ENCODE measurements at places on chromosomes 2 and 18. TPM values are rescaled to one million over a fixed set of nuclear protein-coding genes. Genes with fewer than 3 reads are reported as not detected.

Gene PSMA8
- total RNA-seq = not detected

DNA sequence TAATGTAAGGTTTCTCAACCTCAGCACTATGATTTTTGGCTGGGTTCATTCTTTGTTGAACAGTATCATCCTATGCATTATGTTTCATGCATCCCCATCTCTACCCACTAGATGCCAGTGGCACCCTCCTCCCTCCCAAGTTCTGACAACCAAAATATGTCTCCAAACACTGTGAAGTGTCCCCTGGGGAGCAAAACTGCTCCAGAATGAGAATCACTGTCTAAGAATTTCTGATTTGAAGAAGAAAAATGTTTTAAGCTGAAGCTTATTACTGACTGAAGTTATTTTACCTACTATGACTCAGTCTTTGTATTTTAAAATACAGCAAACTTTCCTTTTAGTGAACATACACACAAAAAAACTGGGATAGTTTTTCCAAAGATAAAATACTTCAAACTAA, 3.4 kb downstream of the THADA start:
- H3K27ac ChIP-seq = no peak overlapping the region
- H3K27me3 ChIP-seq = no peaks in the 10 kb centered on the region
- no peaks in the 10 kb centered on the region for H3K4me1 ChIP-seq
- peaks cover 5% of the 10 kb centered on the region for H3K36me3 ChIP-seq
- no peak overlapping the region for H3K4me3 ChIP-seq

Gene HTR2B
- total RNA-seq = 0.72 TPM

- H3K27ac ChIP-seq = no peak overlapping the region
- peaks cover 13% of the 10 kb centered on the region for H3K4me1 ChIP-seq
- peak; percentile 28 for DNase-seq
- no peak overlapping the region for H3K4me3 ChIP-seq
- no peaks in the 10 kb centered on the region for H3K27me3 ChIP-seq
- H3K36me3 ChIP-seq = no peaks in the 10 kb centered on the region
Observed at GRCh38 chr18:73827801-73828200, 319.8 kb downstream of the FBXO15 start.

Gene CDH20
- total RNA-seq = not detected

GRCh38 chr2:168449419-168449818, 6.7 kb upstream of the CERS6 start:
- no peak for DNase-seq
- no peaks in the 10 kb centered on the region for H3K4me1 ChIP-seq
- H3K27me3 ChIP-seq = peaks cover 2% of the 10 kb centered on the region

Gene MSH2
- 33.3 TPM for total RNA-seq

Gene DNAJC5G
- not detected for total RNA-seq

Gene MOGAT1
- total RNA-seq = not detected

DNA sequence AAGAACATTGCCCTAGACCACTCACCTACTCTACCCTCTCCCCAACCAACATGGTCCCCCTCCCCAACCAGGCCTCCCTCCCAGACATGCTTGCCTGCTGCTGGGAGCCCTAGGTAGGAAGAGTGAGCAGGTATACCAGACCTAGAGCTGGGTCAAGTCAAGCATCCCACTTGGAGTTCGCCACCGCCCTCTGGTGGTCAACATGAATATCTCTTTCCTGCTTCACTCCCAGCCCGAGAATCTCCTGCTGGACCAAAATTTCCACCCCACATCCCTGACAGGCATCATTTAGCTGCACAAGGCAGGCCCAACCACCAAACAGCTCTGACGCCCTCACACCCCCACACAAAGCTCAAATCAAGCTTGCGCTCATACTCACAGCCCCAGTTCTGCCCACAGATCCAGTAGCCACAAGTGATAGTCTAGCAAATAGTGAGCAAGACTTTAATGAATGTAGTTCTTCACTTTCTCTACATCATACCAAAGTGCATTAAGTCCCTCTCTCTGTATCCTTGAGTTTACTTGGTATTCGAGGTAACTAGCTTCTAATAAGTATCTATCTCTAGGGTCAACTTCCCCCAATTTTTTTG, 116.0 kb downstream of the TNS1 start:
- no peaks in the 10 kb centered on the region for H3K27me3 ChIP-seq
- H3K36me3 ChIP-seq = peaks cover 62% of the 10 kb centered on the region
- no peaks in the 10 kb centered on the region for H3K4me1 ChIP-seq
- H3K27ac ChIP-seq = no peak overlapping the region
- H3K4me3 ChIP-seq = no peak overlapping the region

DNA sequence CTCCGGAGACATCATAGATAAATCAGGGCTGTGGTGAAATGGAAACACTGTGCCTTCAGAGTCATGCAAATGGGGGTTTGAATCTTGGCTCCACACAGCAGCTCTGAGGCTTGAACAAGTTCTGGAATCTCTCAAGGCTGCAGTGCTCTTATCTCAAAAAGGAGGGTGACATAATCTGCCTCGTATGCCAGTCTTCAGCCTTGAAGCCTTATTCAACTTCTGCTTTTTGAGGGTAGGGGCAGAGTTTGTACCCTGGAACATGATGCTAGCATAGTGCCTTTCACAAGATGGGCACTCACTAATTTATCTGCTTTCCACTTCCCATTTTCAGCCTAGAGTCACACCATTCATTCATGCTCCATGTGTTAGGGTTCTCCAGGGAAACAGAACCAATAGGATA, 42.3 kb downstream of the GATA6 start:
- H3K27me3 ChIP-seq = no peaks in the 10 kb centered on the region
- H3K4me3 ChIP-seq = no peak overlapping the region
- peaks cover 3% of the 10 kb centered on the region for H3K4me1 ChIP-seq

Gene SNTG2
- 0.56 TPM for total RNA-seq

GRCh38 chr18:24014986-24015638, 558 bp downstream of the TTC39C start:
- peak overlapping the region; percentile 97 for H3K27ac ChIP-seq
- 0 out of 2 replicates have a peak, but pooled peaks cover 1% of the 10 kb centered on the region for H3K36me3 ChIP-seq
- peak overlapping the region; percentile 82 for H3K4me3 ChIP-seq
- DNase-seq = peak; percentile 76
